ENCODE measurements at places on chromosomes 13 and 19.
A peak's percentile ranks its signal among the peaks of the same experiment; 100 is the strongest.

DNA sequence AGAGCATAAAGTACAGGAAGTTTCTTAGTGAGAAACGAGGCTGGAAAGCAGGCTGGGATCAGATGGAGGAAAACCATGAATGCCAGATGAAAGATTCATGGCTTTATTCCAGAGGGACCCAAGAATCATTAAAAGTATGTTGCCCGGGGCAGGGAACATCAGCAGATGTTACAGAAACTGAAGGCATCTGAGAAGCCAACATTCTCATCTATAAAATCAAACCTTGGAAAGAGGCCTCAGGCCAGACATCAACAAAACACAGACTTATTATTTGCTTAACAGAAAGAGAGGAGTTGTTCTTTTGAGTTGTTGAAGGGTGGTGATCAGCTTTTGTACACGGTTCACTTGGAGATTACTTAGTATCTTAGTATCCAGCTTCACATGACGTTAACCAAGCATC, 543.6 kb downstream of the RFC3 start:
- DNase-seq: no peak

GRCh38 chr13:24124789-24125476, 35.6 kb upstream of the SPATA13 start:
- DNase-seq: no peak

DNA sequence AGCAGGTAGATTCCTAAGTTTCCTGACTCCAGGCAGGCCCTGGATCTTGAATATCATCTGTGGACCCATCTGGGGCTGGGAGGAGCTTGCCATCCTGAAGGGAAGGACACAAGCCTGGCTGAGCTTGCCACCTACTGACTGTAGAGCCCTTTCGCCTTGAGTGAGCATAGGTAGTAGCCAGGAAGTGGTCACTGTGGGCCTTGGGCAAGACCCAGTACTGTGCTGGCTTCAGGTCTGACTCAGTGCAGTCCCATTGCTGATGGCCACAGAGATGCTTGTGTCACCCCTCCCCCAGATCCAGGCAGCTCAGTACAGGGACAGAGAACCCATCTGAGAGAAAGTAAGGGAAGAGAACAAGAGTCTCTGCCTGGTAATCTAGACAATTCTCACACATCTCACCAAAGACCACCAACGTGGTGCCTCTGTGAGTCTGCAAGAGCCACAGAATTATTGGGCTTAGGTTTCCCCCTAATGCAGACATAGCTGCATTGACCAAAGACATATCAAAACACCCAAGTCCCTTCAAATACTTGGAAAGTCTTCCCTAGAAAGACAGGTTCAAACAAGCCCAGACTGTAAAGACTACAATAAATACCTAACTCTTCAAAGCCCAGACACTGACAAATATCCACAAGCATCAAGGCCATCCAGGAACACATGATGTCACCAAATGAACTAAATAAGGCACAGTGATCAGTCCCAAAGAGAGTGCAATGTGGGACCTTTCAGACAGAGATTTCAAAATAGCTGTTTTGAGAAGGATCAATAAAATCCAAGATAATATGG, 108.2 kb upstream of the WASF3 start:
- DNase-seq: no peak

DNA sequence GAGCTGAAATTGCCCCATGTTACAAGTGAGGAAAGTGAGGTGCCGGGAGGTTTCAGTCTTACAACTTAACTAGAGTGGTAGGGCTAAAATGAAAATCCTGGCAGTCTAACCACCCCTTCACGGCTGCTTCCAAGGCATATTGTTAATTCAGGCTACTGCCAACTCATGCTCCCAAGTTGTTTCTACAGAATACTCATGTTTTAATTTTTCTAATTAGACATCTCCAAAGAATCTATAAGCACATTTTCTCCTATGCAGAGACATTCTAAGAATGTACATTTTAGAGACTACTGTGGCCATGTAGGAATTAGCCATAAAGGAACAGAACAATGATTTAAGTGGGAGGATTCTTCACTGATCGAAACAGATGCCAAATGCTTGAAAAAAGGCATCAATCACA, 7.0 kb upstream of the TSC22D1 start:
- DNase-seq: no peak

DNA sequence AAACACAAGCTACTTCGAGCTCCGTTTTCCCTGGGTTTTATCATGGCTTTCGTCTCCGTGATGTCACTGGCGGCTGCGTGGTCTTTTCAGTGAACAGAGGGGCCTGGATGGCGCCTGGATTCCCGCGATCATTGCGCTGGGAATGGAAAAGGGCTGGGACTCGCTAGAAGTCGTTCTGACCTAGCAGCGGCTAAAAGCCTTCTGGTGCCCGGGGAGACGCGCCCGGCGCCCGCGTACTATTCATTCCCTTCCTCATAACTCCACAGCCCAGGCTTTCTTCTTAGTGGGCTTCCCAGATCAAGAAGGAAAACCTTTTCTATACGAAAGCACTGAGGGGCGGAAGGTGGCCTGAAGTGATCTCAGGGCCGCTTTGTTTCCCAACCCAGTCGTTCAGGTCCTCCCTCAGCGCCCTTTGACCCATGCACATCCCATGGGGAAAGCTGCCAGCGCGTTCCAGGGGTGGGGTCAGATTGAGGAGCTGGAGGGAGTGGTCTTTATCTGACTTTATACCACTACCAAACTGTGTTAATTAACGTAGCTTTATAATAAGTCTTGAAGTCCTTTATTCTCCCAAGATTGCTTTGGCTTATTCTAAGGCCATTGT, 96.6 kb downstream of the ELF1 start:
- DNase-seq: no peak

DNA sequence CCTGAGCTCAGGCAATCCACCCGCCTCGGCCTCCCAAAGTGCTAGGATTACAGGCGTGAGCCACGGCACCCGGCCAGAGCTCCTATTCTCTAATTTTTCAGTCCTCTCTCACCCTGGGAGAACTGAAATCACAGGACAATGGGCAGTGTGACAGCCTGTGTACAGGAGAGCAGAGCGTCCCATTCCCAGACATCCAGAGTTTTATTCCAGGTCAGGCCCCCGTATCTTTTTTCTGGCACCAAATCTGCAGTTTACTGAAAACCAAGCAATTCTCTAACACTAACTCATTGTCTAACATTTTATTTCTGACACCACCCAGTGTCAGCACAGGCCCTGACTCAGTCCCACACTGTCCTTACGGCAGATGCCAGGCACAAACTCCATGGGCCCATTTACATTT, 6.7 kb downstream of the ZNF708 start:
- DNase-seq: peak; percentile 64

- DNase-seq: no peak
These were observed 157.5 kb downstream of the FLT1 start for GRCh38 chr13:28337166-28338005.

- no peak for DNase-seq
These were observed 218.9 kb downstream of the LACC1 start for GRCh38 chr13:44098559-44098958.

GRCh38 chr19:41934849-41935374, 6.7 kb upstream of the ERFL start:
- DNase-seq: peak; percentile 13

DNA sequence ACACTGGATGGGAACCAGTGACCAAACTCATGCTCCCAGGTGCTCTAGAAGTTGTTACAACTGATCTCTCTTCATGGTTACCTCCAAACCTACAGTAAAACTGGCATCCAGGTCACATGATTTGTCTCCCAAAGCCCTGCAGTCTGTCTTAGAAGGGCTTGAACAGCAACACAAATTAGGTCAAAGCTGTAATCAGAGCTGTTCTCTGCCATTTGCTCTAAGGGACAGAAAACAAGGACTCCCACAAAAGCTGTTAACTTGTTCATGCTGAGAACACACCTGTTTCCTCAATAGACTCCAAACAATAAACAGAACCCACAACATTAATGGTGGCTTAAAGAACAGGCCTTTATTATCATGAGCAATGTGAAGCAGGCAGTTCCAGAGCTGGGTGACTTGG, 8.0 kb downstream of the ZNF671 start:
- no peak for DNase-seq

DNA sequence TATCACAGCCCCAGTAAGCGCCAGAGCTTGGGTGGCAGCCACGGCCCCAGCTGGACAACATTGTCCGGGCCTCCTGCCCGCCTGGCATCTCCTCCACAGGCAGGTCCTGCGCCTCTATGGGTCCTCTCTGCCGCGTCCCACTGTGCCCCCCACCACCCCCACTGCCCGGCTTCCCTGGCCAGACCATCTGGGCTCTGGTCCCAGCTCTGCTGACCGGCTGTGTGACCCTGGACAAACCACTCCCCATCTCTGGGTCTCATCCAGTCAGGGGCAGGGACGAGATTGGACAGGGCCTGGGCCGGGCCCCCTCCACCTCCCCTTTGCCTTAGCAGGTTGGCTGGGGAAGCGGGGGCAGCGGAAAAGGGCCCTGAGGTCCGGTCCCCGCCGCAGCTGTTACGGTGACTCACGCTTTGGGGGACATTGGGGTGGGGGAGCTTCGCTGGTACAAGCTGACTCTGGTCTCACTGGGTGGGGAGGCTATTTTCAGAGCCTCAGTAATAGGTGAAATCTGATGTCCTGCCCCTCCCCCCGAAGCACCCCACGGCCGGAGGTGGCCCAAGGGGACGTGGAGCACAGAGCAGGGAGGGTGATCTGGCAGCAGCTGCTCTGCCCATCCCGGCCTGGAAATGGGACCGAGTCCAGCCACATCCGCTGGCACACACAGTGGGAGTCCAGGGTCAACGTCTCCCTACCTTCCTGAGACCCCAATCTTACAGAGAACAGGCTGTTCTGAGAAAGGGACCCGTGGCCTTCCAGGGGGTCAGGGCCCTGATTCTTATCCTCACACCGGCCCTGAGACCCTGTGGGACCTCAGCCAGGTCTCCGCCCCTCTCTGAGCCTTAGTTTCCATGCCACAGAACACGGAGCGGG, 9.1 kb downstream of the NFIC start:
- peak; percentile 87 for DNase-seq

DNA sequence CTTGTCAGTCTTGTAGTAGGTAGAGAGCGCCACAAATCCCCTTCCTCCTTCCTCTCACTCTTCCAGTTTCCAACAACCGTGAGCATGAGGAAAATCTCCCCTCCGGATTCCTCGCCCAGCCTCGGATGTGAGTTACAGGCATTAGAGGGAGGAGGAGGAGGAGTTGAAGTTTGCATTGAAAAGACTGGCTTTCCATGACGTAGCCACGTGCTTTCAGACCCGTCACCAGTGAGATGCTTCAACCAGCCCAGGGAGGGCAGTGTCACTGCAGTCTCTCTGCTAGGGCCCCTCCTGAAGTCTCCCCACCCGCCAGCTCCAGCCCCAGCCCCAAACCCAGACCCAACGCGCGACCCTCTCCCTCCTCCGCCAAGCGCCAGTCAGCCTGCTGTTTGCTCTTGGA, 442 bp upstream of the FGF14 start:
- peak; percentile 64 for DNase-seq

DNA sequence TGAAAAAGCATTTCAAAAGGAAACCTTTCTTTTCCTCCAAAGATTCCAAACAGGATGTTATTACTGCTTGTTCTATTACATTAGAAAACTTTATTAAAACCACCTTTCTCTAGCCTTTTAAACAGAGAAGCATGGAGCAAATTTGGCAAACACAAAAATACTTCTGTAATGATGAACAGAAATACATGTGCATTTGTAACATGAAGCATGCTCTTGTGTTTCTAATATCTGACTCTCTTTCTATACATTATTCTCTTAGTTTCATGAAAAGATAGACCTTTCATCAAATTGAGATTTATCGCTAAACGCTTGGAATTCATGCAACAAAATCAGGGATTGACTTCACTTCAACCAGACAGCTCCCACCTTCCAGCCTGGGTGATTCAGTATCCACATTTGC, 152.8 kb upstream of the IRS2 start:
- no peak for DNase-seq

DNA sequence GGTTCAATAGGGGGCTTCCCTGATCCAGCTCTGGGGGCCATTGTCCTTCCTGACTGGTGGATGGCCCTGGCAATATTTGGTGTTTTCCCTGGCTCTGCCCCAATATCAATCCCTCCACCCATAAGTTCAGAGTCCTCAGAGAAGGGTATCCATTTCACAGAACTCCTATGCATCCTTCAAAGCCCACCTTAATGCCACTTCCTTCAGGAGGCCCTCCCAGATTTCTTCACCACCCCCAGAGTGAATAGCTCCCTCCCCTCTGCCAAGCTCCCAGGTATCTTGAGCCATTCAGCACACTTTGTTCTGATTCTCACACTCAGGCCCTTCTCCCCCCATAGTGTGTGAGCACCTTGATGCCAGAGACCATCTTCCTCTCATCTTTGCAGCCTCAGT, 5.8 kb downstream of the PPP1R14A start:
- DNase-seq: no peak

- DNase-seq: no peak
These were observed 14.9 kb downstream of the LAIR2 start for GRCh38 chr19:54517483-54517882.

DNA sequence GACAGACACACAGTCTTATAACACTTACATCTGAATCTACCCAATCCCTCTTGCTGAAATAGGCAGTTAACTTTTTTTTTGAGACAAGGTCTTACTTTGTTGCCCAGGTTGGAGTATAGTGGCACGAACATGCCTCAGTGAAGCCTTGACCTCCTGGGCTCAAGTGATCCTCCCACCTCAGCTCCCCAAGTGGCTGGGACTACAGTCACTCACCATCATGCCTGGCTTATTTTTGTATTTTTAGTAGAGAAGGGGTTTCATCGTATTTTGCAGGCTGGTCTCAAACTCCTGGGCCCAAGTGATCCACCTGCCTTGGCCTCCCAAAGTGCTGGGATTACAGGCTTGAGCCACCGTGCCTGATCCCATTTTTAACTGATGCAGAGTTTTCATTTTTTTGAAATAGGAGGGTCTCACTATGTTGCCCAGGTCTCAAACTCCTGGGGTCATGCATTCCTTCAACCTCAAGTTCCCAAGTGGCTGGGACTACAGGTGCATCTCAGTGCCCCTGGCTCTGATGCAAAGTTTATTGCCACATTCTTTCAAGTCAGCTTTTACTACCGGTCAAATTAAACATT, 7.6 kb downstream of the ELF1 start:
- no peak for DNase-seq

DNA sequence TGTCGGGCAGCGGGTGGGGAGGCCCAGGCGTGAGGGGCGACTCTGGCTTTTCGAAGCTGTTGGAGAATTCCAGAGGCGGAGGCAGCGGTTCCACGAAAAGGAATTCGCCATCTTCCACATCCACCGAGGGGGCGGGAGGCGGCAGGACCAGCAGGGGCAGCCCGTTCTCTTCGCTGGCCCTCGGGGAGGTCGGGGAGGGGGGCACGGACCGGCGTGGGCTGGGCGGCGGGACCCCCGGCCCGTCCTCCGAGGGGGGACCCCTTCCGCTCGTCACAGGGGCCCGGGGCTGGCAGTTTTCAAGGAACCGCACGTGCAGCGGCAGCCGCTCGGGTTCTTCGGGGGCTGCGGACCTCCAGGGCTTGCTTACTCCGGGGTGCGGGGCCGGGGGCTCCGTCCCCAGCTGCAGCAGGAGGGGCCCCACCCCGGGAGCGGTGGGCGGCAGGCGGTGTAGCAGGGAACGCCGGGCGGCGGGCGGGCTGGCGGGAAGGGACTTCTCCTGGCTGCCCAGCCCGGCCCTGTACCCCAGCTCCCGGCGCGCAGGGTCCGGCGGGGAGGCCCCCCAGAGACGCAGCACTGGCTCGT, 18.0 kb downstream of the C19orf81 start:
- no peak for DNase-seq

GRCh38 chr13:51681037-51681678, 96.9 kb downstream of the WDFY2 start:
- DNase-seq: no peak
